ENCODE measurements at places on chromosomes 7 and 10.
A peak's percentile ranks its signal among the peaks of the same experiment; 100 is the strongest.

DNA sequence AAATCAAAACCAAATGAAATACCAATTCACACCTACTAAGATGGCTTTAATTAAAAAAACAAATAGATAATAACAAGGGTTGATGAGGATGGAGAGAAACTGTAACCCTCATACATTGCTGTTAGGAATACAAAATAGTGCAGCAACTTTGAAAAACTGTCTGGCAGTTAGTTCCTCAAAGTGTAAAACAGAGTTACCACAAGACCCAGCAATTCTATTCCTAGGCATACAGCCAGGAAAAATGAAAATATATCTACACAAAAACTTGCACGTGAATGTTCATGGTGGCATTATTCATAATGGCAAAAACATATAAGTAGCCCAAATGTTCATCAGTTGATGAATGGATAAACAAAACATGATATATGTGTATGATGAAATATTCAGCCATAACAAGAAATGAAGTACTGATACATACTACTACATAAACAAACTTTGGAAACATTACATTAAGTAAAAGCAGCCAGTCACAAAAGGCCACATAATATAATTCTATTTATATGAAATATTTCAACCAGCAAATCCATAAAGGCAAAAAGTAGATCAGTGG lies 83.5 kb downstream of the BRAF start:
- DNase-seq = no peak

DNA sequence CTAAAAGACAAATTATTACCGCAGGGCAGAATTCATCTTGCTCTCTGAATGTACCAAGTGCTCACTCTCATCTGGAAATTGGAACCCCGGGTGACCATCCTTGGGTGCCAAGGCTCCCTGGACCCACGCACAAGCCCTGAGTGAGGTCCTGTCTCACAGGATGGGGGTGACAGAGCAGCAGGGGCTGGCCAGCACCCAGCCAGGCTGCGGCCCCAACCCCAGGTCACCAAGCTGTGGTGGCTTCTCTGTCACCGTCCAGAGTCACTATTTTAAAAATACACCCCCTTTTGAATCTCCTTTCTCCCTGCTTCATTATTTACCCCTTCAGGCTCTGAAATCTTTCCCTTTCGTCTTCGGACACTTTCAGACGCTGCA lies 148.6 kb downstream of the PRKAG2 start:
- DNase-seq = no peak

- DNase-seq = no peak
Measured at GRCh38 chr7:47493976-47494911, 87.7 kb downstream of the TNS3 start.

- DNase-seq = no peak
Measured at GRCh38 chr7:85474234-85474633, 287.4 kb upstream of the SEMA3D start.

GRCh38 chr7:152699079-152699478 lies 23.1 kb upstream of the XRCC2 start:
- DNase-seq = no peak

DNA sequence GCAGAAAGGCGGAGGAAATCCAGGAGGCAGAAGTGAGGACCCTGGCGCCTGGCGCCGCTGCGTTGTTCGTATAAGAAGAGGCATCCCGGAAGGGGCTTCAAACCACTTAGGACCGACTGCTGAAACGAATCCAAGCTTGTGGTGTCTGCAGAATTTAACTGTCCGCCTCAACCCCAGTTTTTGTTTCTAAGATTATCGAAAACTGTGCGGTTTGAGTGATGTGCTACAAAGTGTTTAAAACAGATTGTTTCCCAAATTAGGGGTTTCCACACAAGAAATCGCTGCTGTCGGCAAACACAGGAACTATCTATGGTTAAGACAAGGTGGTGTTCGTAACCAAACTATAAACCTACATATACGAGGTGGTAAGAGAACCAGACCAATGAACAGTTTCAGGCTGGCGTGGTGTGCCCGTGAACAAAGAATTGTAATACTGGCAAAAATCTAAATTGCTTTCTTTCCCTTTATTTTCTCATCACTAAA lies 835 bp upstream of the DGKI start:
- no peak for DNase-seq

GRCh38 chr7:10998996-10999757 lies 25.5 kb downstream of the PHF14 start:
- no peak for DNase-seq

DNA sequence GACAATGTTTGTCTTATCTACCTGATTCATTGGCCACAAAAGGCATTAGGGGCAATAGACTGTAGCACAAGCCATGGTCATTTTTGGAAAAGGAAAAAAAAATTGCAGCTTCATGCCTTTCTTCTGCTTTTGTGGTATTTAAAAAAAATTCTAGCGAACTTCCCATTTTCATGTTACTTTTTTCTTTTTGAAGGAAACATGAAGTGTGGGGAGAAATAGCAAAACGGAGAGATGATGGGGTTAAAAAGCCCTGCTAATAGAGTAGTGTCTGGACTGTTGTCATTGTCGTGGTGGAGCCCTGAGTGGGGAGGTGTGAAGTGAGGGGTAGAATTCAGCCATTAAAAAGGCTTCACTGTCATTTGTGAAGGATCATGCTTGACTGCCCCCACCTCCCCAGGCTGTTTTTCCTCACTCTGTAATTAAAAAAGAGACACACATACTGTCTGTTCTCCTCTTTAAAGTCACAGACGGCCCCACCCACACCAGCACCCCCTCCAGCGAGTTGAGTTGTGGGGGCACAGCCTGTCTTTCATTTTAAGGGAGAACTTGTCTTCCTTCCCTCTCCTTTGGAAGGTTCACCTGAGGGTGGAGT lies 272.4 kb downstream of the CREB5 start:
- no peak for DNase-seq

GRCh38 chr7:151824373-151824933 lies 52.5 kb downstream of the PRKAG2 start:
- DNase-seq = no peak

GRCh38 chr10:5830629-5831445 lies 17.6 kb upstream of the GDI2 start:
- no peak for DNase-seq

DNA sequence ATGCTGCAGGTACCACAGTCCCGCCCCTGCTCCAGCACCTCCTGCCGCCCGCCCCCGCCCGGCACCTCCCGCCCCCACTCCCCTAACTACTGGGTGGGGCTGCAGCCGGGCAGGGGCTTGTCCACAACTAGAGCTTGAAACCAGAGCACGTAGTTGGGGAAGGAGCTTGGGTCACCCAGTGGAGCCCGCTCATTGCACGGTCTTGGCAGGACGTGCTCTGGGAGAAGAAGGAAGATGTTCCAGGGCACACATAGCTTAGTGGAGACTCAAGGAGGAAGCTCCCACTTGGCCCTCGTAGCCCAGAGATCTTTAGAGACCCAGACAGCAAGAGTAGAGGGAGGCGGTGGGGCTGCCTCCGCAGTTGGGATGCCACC lies 692 bp downstream of the IGFBP1 start:
- no peak for DNase-seq

- peak; percentile 79 for DNase-seq
Measured at GRCh38 chr10:132685101-132685891, 100.7 kb downstream of the NKX6-2 start.

DNA sequence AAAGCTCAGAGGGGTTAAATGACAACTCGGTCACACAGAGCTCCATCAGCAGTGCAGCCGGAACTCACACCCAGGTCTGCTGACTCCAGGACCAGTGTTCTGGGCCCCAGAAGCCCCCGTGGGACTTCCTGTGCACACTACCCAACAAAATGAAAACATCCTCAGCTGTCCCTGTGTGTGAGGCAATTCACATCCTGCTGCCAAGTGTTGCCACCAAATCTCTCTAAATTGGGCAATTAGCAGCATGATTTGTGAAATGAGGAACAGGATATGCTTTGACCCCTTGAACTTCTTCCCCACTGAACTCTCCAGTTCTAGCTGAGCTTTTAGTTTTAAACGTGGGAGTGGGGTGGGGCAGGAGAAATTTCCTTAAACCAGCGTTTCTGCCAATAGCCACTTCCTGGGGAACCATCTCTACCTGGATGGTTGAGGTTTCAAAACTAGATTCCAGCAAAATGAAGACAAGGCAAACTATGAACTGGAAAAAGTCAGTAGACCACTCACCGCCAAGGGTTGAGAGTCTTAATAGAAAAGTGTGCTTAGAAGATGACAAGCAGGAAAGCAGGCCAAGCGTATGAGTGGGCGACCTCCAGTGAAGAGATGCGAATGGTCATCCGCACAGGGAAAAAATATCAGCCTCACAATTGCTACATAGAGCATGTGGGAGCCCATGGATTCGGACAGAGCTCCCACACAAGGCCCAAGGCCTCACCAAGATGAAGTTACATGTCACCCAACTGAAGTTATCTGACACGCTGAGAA lies 51.9 kb upstream of the CHST15 start:
- DNase-seq = no peak

DNA sequence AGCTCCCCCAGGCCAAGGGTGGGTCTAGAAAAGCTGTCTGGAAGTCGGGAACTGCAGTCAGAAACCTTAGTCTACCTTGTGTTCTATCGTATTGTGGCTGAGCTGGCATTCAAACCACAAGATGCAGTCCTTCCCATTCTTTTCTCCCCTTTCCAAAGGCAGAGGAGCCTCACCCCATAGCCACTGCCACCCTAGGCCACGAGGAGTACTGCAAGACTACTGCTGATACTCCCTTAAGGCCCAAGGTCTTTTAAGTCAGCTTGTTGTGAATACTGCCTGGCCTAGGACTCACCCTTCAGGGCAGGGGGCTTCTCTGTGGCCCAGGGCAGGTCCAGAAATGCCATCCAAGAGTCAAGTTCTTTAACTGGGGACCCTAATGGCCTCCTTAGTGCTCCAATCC lies 214.5 kb upstream of the CNTNAP2 start:
- DNase-seq = no peak

- peak; percentile 96 for DNase-seq
Measured at GRCh38 chr7:26603631-26604030, 260.8 kb downstream of the SKAP2 start.

GRCh38 chr10:97547271-97547600 lies 25.3 kb upstream of the ANKRD2 start:
- no peak for DNase-seq

DNA sequence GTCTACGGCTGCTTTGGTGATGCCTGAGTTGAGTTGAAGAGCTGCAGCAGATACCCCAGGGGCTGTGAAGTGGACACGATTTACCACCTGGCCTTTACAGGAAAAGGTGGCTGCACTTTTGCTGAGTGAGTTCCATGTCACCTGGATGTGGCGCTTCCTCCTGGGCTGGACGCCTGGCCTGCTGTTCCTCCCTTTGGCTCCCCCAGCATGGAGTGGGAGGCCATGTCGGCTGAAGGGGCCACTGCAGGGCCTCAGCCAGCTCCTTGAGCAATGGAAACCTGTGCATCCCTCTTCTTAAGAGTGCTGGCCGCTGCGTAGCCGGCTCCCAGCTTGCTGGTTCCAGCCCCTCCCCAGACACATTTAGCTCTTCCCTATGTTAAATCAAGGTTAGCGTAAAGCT lies 221.0 kb downstream of the GLRX3 start:
- DNase-seq = no peak

- DNase-seq = no peak
Measured at GRCh38 chr10:43238462-43238861, 28.4 kb downstream of the RASGEF1A start.

DNA sequence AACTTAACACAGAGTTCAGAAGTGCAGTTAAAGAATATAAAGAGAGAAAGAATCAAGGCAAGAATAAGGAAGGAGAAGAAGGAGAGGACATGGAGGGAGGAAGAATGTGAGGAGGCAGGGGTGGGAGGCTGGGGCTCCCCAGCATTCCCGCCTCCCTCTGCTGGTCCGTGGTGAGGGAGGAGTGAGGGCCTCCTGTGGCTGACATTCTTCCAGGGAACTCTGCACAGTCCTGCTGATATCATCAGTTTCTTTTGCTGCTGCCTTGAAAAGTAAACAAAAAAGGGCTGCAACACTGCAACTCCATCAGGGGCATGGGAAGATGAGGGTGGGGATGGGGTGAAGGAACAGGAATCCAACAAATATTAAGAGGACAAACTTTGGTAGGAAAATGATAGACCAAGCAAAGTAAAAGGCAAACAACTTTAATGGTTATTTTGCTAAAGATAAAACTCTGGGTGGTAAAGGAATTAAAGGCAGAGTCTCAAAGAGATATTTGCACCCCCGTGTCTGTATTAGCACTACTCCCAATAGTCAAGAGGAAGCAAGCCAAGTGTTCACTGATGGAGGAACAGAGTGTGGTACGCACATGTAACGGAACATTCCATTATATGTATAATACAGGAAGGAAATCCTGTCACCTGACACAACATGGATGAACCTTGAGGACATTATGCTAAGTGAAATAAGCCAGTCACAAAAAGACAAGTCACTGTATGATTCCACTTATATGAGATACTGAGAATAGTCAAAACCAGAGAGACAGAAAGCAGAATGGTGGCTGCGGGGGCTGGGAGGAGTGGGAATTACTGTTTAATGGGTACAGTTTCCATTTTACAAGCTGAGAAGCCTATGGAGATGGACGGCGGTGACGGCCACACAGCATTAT lies 8.0 kb upstream of the SPOCK2 start:
- no peak for DNase-seq

- no peak for DNase-seq
Measured at GRCh38 chr10:26437637-26438461, at the start of gene APBB1IP. Gene APBB1IP, plus strand, starts transcription at chr10:26438341. Its CDS starts 53,986 bp downstream, at chr10:26492327.

- DNase-seq = no peak
Measured at GRCh38 chr10:46285966-46286620, 704 bp upstream of the ANTXRL start.

DNA sequence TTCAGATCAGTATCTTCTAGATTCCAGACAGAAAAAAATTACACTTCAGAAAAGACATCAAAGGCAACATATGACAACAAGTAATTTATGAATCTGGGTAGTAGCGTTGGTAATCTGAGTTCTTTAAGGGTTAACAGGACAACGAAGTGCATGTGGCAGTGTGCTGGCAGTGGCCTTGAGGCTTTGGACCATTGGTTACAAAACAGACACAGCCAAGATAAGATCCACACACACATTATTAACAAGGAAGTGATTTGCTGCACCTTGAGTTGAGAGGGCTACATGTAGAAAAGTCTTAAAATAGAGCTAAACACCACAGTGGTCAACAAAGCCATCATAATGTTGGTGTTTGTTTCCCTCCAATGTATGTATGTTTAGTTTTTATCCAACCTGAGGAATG lies 40.6 kb downstream of the AKR1D1 start:
- no peak for DNase-seq

DNA sequence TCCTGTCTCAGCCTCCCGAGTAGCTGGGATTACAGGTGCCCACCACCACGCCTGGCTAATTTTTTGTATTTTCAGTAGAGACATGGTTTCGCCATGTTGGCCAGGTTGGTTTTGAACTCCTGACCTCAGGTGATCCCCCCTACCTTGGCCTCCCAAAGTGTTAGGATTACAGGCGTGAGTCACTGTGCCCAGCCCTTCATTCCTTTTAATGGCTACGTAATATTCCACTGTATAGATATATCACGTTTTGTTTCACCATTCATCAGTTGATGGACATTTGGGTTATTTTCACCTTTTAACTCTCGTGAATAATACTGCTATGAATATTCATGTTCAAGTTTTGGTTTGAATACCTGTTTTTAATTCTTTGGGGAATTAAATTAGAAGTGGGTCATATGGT lies 44.6 kb upstream of the CYCS start:
- no peak for DNase-seq

- DNase-seq = no peak
Measured at GRCh38 chr7:83832009-83832408, 183.1 kb upstream of the SEMA3E start.

GRCh38 chr7:4103352-4104091 lies 578.6 kb upstream of the FOXK1 start:
- DNase-seq = peak; percentile 93

Measured in Daoy (cell line).